ENCODE measurements at places on chromosomes 11 and 22. TPM values are rescaled to one million over a fixed set of nuclear protein-coding genes. Genes with fewer than 3 reads are reported as not detected.

DNA sequence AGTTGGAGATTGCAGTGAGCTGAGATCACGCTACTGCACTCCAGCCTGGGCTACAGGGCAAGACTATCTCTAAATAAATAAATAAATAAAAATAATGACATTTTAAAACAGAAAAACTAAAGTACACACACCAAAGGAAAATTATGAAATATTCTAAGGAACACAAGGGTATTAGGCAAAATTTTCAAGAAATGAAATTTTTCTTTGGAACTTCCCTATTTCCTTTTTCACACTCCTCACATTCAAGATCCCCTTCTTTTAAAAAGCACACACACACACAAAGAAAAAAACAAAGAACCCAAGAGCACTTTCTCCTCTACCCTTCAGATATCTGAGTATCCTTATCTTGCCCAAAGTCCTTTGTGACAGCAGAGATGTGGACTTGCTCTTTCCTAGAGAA, 92.8 kb downstream of the CCDC73 start:
- no peak for DNase-seq

- DNase-seq, result peak; percentile 97
These were observed 85.4 kb downstream of the MTNR1B start for GRCh38 chr11:93054881-93055280.

Gene FAM180B
- total RNA-seq, result not detected

Gene DTX4
- 0.37 TPM for total RNA-seq

Gene MYOD1
- total RNA-seq, result 0.05 TPM

- DNase-seq, result no peak
These were observed 91.0 kb downstream of the KCNQ1 start for GRCh38 chr11:2535673-2536439.

DNA sequence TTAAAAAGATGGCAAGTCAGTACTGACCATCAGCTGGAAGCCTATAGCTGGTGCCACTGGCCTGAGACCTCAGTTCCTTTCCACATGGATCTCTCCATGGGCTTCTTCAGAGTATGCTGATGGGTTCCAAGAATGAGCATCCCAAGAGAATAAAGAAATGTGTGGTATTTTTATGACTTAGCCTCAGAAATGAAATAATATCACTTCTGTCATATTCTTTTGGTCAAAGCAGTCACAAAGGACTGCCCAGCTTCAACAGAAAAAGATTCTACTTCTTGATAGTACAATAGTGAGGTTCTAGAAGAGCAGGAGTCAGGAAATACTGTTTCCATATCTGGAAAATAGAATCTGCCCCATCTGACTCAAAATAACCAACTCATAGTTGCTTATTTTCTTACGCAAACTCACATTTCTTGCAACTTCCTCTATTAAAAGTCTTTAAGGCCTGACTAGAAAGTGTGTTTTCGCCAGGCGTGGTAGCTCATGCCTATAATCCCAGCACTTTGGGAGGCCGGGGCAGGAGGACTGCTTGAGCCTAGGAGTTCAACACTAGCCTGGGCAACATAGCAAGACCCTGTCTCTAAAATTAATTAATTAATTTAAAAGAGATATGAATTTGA, 116.9 kb downstream of the SIK3 start:
- DNase-seq, result no peak

Gene VPREB1
- not detected for total RNA-seq

DNA sequence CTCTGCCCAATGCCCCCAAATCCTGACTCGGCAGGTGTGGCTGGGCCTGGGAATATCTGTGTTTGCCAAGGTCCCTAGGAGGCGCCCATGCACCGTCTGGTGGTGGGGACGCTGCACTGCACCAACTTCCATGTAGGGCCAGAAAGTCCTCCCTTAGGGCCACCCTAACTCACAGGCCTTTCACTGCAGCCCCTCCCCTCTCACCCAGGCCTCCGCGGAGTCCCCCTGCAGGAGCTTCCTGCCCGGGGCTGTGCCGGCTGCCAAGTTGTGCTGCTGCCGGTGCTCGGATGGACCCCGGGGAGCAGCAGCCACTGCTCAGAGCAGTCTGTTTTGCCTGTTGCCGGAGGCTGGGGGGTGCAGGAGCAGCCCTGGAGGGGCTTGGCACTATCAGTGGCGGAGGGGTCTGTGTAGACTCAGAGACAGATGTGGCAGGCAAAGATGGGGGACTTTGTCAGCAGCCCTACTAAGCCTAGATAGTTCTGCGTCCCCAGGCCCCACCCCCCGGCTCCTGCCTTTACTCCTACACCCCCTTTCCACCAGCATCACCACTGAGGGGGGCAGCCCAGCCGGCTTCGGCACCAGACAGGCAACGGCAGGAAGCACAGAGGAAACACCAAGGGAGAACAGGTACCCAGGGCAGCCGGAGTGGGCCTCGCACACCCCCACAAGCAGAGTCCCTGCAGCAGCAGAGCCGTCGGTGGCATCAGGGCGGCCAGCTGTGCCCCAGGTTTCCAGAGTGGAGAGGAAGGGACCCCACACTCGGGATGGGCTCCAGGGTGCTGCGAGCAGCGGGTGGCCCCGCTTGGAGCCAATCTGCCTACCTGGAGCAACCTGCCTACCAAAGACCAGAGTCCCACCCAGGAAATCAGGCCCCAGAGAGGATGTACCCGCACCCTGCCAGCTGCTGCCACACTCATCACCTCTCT, 124.3 kb downstream of the TRIM29 start:
- DNase-seq, result peak; percentile 14

DNA sequence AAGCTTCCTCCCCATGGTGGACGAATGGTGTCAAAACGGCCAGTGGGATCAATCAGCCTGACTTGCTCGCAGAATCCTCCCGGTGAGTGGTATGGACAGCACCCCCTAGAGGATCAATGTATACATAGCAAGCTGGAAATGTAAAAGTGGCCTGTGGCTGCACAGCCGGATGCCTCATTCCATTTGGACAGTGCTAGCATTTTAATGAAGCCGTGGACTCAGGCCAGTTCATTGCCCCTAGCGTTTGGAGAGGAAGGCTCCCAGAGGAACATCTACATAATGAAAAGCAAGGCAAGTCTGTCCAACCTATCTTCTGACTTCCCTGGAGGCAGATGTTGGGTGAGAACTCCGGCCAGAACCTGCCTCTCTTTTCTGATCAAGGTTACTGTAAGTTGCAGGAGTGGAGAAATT, 942.3 kb downstream of the NTM start:
- DNase-seq, result peak; percentile 16

- DNase-seq, result no peak
These were observed 17.0 kb upstream of the FXYD2 start for GRCh38 chr11:117841551-117842031.

Gene ABCG4
- not detected for total RNA-seq

GRCh38 chr11:4916581-4916980, 2.6 kb downstream of the OR51G2 start:
- DNase-seq, result no peak

Gene MADD
- 13.3 TPM for total RNA-seq

All from M059J (cell line).